HT-29 (cell line): ENCODE measurements at places on chromosomes 7 and 10.

GRCh38 chr7:2710286-2710655 is 22.3 kb downstream of the AMZ1 start:
- DNase-seq, result no peak

DNA sequence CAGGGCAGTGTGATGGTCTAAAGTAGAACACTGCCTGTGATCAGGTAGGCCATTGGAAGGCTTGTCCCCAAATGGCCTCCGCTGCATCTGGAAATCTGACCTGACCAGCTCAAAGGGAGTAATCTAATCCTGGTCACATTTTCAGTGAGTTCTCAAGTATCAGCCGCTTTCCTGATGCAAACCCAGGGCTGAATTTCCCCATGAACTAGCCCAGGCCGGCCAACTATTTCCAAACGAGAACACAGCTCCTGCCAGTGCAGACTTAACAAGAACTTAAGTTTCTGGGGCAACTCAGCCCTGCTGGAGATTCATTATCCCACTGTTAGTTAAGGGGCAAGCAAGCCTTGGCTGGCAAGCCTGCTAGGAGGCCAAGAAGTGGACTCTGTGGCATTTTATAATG is 59.6 kb upstream of the FAM180A start:
- no peak for DNase-seq

GRCh38 chr10:4130685-4131084 is 345.7 kb upstream of the KLF6 start:
- no peak for DNase-seq

DNA sequence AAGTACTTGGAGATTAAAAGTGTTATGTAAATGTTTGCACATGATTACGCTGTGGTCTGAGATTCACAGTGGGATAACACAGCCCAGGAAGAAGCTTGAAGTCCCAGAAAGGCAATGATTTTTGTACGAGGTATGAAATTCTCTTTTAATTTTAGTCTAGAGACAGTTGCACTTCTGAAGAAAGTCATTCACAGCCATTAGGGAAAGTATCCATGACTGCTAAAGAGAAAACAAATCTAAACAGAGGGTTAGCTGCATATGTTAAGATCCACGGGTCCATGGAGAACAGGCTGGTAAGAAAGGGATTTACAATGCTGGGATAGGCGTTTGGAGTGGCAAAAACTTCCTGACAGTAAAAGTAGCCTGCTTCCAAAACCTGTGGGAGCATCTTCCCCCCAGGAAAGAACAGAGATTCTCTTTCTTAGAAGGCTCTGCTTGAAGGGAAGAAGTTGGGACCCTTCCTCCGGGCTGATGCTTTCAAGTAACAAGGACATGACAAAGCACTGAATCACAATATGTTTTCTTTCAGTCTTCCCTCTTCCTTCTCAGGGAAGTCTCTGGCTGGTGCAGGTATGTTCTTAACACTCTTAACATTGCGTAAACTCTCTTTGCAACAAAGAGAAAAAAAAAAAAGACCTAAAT is 220.8 kb upstream of the CELF2 start:
- DNase-seq, result no peak

DNA sequence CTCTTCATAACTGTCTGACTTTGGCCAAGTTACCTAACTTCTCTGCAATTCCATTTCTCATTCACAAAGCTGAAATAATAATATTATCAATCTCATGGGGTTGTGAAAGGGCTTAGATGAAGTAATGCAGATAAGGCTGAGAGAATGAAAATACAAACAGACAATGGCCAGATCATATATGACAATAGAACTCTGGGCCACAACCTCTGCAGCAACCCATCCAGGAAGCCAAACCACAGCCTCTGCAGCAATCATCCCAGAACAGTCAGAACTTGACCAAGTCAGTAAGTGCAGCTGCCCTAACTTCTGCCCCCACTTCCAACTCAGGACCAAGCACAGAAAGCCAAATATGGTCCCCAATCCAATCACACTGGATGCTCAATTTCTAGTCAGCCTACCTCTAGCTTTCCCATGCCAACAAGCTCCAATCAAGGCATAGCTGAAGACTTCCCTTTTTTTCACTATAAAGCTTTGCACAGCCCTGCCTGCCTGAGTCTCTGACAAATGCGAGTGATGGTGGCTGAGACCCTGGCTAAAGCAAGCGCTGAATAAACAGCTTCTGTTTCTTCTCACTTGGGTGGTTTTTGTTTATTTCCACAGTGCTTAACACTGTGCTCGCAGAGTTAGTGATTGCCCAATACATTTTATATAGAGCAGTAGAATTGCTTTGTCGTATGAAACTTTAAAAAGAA is 34.8 kb upstream of the TNPO3 start:
- DNase-seq, result no peak

DNA sequence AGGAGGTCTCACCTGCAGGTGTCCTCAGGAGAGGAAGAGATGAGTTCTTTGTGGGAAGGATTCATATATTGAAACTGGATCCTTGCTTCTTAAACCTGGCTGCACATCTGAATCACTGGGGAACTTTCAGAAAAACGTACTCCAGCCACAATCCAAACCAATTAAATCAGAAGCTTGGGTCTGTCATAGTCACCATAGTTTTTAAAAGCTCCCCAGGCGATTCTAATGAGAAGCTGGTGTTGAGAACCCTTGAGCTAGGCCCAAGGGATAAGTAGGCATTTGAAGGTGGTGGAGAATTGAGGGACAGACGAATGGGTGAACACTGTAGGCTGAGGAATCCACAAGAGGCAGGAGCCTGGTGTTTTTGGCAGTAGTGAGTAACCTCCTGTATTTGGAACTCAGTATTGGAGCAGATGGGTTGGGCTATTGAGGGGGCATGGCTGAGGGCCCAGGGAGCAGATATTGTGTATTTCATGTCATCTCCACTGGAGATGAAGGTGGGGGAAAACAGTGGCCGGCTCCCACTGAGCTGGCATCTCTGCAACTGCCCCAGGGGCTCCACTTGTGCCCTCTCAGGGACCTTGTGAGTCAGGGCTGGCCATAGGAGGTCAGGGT is 14.5 kb downstream of the ADCYAP1R1 start:
- no peak for DNase-seq

- no peak for DNase-seq
Observed at GRCh38 chr7:103577059-103577458, 131.1 kb upstream of the SLC26A5 start.

DNA sequence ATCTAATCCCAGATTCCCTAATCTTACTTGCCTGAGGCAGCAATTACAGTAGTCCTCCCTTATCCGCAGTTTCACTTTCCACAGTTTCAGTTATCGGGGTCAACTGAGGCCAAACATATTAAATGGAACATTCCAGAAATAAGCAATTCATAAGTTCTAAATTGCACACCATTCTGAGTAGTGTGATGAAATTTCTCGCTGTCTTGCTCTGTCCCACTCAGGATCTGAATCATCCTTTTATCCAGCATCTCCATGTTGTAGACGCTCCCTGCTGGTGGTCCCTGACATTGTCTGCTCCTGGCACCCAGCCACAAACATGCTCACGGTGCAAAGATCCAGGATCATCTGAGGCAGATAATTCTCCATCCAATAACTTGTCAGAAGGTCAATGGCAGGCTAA is 128.7 kb upstream of the CXCL12 start:
- no peak for DNase-seq

- DNase-seq, result peak; percentile 83
Observed at GRCh38 chr7:35537067-35538023, 157.6 kb downstream of the HERPUD2 start.

DNA sequence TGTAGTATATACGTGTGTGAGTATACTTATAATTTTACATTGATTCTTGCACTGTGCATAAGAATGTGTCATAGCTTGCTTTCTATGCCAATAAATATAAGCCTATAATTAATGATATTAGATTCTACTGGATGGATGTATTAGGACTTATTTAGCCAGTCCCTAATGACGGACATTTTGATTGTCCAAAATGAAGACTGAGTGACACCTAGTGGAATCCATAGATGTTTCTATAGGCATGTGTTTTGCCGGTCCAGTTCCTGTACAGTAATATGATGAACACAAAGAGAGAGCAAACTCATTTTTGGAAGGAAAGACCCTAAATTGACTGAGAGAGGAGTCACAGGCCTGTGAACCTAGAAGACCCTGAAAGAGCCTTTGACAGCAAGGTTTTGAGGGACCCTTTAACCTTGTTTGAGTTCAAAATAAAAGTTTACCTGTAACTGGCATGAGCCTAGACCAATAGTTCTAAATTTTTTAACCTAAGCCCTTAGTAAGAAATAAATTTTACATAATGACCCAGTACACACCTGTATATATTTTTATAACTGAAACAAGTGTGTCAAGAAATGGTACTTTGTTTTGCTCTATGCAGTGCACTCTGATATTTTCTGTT is 42.4 kb upstream of the AGBL3 start:
- peak; percentile 64 for DNase-seq

- DNase-seq, result no peak
Observed at GRCh38 chr10:30705101-30705624, 75.6 kb upstream of the LYZL2 start.

GRCh38 chr7:76356823-76357222 is 2.0 kb downstream of the YWHAG start:
- DNase-seq, result peak; percentile 87

GRCh38 chr7:147235645-147236382 is 1119.2 kb downstream of the CNTNAP2 start:
- DNase-seq, result no peak

DNA sequence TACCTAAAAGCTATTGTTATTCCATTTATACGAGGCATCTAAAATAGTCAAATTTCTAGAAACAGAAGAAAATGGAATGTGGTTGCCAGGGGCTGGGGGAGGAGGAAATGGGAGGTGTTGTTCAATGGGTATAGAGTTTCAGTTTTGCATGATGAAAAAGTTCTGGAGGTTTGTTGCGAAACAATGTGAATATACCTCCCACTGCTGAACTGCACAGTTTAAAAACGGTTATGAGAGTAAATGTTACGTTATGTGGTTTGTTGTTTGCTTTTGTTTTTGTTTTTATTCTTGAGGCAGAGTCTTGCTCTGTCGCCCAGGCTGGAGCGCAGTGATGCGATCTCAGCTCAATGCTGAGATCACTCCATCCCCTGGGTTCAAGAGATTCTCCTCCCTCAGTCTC is 64.9 kb upstream of the NRBF2 start:
- DNase-seq, result no peak

- no peak for DNase-seq
Observed at GRCh38 chr10:103224133-103224532, 21.6 kb upstream of the RPEL1 start.

DNA sequence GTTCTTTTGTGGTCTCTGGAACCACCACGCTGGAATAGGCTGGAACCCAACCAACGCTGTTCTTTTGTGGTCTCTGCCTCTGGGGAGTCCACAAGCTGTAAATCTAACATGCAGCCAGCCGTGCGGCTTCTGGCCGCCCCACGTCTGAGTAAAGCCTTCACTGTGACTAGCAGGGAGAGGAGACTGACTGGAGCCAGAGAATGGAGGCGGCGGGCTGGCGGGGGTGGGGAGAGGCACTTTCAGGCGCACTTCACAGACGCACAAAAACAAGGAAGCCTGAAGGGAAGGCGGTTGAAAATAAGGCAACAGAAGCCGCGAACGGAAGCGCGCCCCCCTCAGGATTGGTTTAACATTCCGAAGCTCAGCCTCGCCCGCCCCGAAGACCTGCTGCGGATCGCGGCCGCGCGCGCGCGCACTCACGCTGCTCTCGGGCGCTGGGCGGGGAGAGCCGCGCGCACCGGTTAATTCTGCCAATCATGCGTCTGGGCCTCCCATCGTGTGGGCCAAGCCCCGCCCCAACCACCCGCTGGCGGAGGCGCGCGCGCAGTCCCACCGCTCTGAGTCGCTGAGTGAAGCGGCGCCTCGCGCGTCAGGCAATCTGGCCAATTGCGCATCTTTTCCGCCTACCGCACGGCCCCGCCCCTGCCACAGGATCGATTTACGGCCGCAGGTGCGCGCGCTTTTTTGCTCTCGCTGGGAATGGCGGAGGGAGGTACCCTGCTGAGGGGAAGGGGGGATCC is at the start of gene SFR1:
Gene SFR1, plus strand, starts transcription at position 687 of the 740 bp plus-strand sequence. Its CDS starts 13 bp downstream, at position 700.
- DNase-seq, result peak; percentile 99

DNA sequence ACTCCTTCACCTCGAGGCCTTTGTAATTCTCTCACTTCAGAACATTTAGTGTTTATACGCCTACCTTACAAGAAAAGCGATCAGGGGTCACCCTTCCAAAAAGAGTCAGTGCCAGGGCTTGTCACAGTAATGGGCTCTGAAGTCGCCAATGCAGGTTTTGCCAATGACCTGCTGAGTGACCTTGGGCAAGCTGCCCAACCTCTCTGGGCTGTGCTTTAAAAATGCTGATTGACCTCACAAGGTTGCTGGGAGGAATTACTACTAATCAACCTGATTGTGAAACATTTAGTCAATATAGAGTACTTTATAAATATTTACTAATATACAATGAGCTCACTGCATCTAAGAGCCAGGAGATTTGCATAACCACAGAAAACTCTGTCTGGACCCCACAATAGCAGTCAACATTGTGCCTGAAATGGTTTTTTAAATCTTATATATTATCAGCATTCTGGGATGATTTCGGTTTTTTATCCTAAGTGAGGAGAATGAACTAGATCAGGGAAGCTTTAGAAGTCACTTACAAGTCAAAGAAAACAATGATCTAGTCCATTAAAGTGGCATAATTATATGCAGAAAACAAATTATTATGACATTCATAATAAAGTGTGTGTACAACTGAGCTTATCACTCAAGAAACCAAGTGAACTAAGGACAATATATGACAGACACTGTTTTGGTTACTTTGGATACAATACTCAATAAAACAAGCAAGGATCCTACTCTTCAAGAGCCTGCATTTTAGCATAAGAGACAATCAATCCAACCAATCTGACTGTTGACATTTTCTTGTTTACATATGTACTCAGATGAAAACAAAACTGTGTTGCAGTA is 290.5 kb downstream of the SORCS1 start:
- no peak for DNase-seq

DNA sequence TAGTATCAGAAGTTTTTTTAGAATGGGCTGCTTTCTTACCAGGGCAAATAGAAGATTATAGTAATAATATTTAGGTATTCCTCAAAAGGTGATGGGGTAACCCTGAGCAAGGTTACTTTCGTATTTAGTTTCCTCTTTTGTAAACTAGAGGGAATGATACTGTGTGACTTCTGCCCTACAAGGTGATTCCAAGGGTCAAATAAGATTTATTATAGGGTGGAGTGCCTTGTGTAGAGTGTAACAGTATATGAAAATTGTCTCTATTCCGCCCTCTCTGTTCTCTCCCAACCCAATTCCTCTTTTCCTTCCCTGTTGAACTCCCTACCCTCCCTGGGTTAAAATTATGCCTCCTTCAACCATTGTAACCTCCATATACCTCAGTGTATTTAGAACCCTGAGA is 5.3 kb downstream of the SLC35G1 start:
- DNase-seq, result no peak

DNA sequence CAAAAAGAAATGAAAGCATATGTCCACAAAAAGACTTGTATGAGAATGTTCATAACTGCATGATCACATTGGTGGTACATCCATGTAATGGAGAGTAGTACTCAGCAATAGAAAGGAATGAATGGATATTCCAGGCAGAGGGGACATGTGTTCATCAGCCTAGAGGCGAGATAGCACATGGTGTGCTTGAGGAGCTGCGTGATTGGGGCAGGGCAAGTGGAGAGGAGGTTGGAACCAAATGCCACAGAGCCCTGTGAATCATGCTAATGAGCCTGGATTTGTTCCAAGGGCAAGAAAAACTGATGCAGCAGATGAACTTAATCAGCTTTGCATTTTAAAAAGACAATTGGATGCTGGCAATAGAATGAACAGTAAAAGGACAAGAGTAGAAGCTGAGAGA is 73.3 kb downstream of the C10orf90 start:
- no peak for DNase-seq

- DNase-seq, result peak; percentile 96
Observed at GRCh38 chr10:100364735-100365391, 17.8 kb downstream of the SCD start.
